ENCODE measurements at places on chromosomes 4 and X.

- DNase-seq: no peak
Measured at GRCh38 chr4:7147261-7147660, 45.1 kb upstream of the SORCS2 start.

DNA sequence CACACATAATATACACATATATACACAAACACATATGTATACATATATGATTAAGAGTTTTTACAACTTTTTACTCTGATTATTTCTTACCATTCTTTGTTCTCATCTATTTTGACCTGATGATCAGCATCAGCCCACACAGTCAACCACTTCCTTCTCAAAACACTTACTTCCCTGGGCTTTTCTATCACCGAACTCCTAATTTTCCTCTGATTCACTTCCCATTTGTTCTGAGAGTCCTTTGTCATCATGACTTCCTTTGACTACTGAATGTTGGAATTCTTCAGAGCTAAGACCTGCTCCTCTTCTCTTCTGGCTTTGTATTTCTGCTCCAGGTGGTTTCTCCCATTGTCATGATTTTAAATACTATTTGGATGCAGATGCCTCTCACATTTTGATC, 209.5 kb upstream of the AFF2 start:
- DNase-seq: no peak

GRCh38 chrX:115535844-115536243, 25.1 kb upstream of the PLS3 start:
- DNase-seq: no peak

- no peak for DNase-seq
Measured at GRCh38 chr4:136935305-136935704, 597.0 kb downstream of the PCDH18 start.

DNA sequence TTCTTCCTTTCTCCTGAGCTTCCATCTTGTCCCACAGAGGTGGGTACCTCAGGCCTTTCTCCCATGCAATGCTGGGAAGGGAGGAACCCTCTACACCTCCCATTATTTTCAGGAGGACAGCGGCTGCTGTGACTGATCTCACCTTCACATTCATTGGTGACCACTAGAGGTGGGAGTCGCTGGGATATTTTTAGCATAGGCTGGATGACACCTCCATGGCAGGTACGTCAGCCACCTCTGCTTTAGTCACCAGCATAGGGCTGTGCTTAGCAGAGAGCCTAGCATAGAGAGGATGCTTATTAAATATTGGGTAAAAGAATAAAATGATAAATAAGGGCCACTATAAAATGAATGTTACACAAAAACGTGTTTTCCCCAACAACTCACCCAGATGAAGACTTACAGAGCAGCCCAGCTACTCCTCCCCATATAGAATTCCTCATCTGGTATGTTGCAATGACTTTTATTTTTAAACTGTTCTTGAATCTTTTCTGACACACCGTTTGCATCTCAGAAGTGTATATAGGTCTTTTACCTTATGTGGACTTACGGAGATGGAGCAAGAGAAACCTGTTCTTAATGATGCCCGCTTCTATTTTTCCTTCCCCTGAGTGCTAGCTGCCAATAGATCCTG, 60.9 kb upstream of the SORBS2 start:
- DNase-seq: no peak

DNA sequence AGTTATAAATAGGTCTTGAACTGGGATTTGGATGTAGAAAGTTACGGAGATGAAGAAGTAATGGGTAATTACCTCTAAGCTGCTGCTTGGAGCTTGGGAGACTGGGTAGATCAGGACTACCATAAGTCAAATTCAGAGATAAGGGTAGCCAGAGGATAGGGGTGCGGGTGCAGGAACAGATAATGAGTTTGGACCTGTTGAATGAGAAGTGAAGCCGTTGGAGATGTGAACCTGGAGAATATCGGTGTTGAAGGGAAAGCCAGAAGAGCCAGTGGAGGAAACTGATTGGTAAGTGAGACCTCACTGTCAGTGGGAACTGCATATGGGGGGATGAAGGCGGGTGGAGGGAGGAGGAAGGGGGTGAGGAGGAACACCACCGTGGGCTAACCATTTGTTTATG, 618 bp upstream of the FOXO4 start:
- no peak for DNase-seq

DNA sequence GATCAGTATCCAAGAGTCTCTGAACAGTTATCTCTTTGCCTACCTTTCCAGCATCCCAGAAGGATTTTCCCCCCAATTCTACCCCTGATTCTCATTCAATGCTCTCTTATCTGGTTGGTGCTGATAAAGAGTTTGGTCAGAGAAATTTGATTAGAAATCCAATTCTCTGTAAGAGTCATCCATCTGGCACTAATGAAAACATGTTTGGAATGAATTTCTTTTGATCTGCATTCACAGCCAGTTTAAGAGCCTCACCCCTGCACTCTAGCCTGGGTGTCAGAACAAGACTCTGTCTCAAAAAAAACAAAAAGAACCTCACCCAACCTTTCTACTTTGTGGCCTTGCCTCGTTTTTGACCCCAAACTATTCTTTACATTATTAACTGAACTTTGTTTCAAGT, 122.1 kb downstream of the MANBA start:
- no peak for DNase-seq

DNA sequence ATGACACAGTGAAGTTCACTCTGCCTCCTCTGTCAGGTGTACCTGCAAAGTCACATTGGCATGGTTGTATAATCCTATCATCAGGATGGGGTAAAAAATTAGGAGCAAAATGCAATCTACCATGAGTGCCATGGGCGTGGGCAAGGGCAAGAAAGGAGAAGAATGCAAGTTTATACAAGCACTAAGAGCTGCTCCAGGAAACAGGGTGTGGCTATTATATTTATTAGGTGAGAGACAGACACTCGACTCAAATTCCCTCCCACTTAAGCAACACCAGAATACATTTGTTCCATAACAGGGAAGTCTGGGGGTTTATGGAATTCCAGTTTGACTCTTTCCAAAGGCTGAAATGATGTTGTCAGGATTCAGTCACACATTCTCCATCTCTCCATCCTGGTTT, 378.8 kb downstream of the BCOR start:
- no peak for DNase-seq

All from midbrain (tissue), 1 donor.